NCI-H1930 (cell line): ENCODE measurements at places on chromosomes 5 and 9.

- DNase-seq = no peak
These were observed 124.3 kb downstream of the SUSD1 start for GRCh38 chr9:112050544-112051475.

- DNase-seq = no peak
These were observed 165.1 kb downstream of the RNF180 start for GRCh38 chr5:64330728-64331231.

- no peak for DNase-seq
These were observed 50.1 kb upstream of the PDE4D start for GRCh38 chr5:59943452-59944113.

- DNase-seq = no peak
These were observed 40.5 kb downstream of the SEMA4D start for GRCh38 chr9:89457376-89457855.

DNA sequence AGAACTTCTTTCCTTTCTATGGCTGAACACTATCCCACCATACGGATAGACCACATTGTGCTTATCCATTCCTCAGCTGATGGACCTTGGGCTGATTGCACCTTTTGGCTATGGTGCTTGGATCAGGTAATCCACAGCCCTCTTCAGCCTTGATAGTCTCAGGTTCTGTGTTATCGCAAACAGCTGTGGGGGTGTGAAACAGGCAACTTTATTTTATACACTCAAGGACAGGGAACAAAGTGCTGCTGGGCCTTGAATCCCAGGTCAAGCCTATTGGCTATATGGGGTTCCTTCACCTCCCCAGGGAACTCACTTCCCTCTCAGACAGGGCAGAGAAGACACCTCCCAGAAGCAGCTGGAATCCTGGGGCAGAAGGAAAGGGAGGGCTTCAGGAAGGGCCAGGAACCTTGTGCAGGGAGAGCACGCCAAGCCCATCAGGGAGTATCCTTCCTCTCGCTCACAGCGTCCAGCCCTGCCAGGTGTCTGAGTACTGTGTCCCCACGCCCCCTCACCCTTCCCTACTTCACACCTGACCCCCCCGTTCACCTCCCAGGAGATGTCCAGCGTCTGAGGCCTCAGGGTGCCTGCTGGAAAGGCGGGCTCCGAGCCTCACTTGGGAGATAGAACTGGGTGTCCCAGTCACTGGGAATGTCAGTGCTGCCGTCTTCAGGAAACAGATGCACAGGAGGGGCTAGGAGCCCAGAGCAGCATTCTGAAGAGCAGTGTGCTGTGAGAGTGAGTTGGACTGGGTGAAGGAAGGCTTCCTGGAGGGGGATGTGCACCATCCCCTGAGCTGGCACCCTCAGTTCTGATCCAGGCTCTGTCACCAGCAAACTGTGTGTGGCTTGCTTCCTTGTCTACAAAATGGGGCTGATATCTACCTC, 32.8 kb downstream of the AFAP1L1 start:
- DNase-seq = no peak

DNA sequence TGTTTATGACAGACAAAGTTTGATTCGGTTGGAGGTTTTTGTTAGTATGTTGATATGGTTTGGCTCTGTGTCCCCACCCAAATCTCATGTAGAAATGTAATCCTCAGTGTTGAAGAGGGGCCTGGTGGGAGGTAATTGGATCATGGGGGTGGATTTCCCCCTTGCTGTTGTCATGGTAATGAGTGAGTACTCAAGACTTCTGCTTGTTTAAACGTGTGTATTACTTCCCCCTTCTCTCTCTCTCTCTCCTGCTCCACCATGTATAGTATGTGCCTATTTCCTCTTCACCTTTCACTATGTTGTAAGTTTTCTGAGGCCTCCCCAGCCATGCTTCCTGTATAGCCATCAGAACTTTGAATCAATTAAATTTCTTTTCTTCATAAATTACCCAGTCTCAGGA, 415.1 kb downstream of the HCN1 start:
- no peak for DNase-seq

DNA sequence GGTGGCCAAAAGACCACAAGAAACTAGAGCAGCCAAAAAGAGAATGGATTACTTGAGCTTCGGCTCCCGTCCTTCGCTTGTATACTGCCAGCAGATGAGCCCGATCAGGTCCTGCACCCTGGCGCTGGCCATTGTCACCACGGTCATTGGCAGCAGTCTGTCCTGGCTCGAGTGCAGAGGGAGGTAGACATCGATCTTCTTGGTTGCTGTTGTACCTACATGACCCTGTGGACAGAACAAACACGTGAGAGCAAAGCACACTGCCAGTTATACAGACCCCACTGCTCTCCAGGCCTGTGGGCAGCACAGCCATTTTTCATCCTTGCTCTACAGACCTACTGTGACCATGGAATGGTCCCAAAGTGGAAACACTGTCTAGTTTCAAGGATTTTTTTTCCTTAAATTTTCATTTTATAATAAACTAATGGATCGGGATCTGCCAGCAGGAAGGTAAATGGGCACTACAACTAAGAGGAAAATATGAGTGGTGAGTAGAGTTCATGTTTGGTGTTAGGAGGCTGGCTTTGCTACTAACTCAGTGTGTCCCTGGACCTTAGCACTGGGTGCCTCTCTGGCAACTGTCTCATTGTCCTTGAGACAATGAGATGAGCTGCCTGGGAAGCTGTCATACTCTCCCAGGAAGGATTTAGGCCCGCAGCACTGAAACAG, 121.4 kb downstream of the MAPKAP1 start:
- no peak for DNase-seq

GRCh38 chr5:111930905-111931461, 174.0 kb upstream of the NREP start:
- DNase-seq = no peak
